Activated CD4-positive, alpha-beta T cell treated with anti-CD3 and anti-CD28 coated beads, Interleukin-2, Interleukin-6, amounts not matched to agents 100 ng/mL and 50 ng/mL, durations not matched to agents 16 hours and 8 hours (primary cell): ENCODE measurements at places on chromosomes 4 and X.

DNA sequence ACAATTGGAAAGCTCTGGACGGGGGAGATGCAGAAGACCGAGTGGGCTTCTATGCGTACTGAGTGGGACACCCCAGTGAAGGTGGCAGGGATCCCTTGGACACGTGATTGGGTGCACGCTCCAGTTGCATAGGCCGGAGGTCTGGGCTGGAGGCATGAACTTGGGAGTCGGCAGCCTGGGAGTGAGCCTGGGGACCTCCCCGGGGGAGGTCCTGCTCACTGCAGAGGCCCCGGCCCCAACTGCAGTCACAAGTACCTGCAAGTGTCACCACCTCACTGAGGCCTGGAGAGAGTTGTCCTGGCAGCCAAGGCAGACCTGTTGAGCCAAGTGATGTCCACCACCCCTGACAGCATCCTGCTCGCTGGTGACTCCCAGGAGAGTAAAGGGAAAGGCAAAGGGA lies 49.3 kb upstream of the HMX1 start:
- no peak for DNase-seq

GRCh38 chr4:68878048-68878447 lies 62.3 kb downstream of the UGT2B10 start:
- no peak for DNase-seq

DNA sequence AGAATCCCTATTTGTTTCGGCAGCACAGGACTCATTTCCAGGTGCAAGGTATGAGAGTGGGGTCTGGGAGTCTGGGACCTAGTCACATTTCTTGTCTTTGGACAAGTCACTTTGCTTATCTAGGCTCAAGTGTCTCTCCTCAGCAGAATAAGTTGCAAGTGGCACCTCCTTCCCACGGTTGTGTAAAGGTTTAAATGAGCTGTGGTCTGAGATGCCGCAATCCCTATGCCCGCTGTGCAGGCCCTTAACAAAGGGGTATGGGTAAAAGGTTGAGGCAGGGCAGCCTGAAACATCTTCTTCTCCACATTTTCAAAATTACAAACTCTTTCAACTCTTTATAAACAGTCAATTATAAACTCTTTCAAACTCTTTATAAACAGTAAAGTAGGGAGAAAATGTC lies 93.7 kb downstream of the RTL5 start:
- DNase-seq: no peak

DNA sequence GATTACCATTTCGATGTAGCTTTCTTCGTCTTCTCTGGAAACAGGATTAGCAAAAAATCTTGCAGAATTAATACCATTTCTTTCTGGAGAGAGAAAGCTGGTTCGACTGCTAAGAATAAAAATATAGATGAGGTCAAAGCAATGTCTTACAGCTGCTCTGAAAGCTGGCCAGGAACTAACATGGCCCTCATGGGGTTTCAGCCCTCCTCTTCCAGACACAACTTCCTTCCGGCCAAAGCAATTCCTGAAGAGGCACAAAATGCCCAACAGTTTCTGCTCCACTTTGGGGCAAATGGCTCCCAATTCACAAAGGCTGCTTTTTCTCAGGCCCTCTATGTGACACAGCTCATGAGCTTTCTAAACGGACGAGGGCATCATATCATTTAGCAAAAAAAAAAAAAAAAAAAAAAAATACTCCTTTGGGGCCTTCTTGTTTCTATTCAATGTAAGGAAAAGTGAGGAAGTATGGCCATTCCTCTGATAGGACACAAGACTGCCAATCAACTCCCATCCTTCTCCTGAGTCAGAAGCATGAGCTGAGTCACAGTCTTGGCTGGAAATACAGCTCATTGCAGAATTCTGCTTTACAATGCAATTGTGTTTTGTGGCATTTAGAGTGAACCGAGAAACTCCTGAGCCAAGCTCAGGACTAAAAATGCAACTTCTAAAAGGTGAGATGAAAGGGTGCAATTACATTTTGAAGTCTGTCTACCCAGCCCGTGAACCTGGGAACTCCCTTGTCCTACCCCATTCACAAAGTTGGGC lies 42.7 kb upstream of the CTAG2 start:
- DNase-seq: peak; percentile 36

DNA sequence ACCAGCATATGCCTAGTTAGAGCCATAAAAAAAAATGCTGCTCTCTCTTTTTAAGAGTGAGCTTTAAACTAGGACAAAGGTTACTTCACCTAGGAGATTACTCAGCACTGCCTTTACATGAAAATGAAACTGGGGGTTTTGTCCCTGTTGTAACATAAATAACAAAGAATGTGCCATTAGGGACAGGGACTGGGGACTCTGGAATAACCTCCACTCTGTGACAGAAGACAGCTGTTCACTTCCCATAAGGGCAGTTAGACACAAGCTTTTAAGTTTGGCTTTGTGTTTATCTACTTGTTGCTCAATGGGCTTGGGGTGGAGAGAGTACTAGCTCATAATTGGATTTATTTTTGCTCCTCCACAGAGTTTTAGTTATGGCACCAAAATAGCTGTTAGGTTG lies 11.9 kb downstream of the ENPEP start:
- no peak for DNase-seq
